ENCODE measurements at places on chromosomes 11 and 22.

- no peak for DNase-seq
Measured at GRCh38 chr11:35992548-35992947, 48.7 kb downstream of the LDLRAD3 start.

GRCh38 chr11:29319210-29319609 is 697.6 kb downstream of the KCNA4 start:
- DNase-seq, result no peak

GRCh38 chr11:72951193-72951592 is 137.0 kb downstream of the ATG16L2 start:
- DNase-seq, result no peak

DNA sequence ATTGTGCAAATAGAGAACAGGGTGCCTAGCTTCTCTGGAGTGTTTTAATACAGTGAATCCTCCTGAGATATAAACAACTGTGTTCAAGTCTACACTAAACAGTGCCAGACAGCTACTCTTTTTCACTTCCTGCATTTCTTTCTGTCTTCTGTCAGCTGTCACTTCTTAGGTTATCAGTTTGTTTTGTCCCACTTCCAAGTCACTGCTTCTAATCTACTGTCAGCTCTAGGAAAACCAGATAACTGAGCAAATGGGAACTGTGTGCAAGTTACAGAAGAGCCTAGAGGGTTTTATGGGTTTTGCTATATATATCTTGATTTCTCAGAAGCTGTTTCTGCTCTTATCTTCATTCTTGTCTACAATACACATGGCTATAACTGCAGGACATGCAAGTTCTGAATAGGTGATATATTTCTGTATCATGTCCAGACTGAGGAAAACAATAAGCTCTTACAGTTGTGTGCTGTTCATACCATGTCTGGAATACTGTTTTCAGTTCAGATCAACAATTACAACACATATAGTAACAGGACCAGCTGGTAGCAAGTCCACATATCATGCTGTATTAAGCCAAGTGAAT is 5.8 kb downstream of the PITPNB start:
- DNase-seq, result no peak

GRCh38 chr11:61682093-61682732 is 2.0 kb downstream of the DAGLA start:
- DNase-seq, result peak; percentile 73

GRCh38 chr11:99316776-99317520 is 296.2 kb downstream of the CNTN5 start:
- DNase-seq, result peak; percentile 42

GRCh38 chr22:49394116-49394785 is 433.4 kb downstream of the BRD1 start:
- DNase-seq, result no peak

DNA sequence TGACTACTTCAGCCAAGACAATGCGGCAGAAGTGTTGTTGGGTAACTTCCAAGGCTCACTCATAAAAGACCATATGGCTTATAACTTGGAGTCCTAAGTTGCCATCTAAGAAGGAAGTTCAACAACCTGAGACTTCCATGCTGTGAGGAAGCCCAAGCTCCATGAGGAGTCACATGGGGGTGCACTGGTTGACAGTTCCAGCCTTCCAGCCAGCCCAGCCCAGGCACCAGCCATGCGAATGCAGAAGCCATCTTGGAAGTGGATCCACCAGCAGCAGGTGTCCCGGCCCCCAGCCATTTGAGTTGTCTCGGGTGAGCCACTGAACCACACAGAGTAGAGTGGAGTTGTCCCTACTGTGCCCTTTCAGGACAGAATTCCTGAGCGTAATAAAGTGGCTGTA is 32.8 kb upstream of the WNT7B start:
- DNase-seq, result peak; percentile 16

GRCh38 chr11:86624366-86624765 is 48.0 kb downstream of the ME3 start:
- DNase-seq, result no peak

GRCh38 chr11:6320411-6321155 is at the start of gene CAVIN3:
CAVIN3 (minus strand) TSS chr11:6320501; CDS start chr11:6320476, 25 bp downstream.
- DNase-seq, result peak; percentile 92

- no peak for DNase-seq
Measured at GRCh38 chr11:4697585-4697984, at the start of gene OR51E2. OR51E2 (minus strand) TSS chr11:4697853; CDS start chr11:4682711, 15,142 bp downstream.

- peak; percentile 34 for DNase-seq
Measured at GRCh38 chr11:44780940-44781631, 54.3 kb downstream of the TSPAN18 start.

GRCh38 chr11:100119176-100119575 is 567.9 kb upstream of the ARHGAP42 start:
- no peak for DNase-seq

- no peak for DNase-seq
Measured at GRCh38 chr11:65482306-65482850, 16.5 kb upstream of the MALAT1 start.

DNA sequence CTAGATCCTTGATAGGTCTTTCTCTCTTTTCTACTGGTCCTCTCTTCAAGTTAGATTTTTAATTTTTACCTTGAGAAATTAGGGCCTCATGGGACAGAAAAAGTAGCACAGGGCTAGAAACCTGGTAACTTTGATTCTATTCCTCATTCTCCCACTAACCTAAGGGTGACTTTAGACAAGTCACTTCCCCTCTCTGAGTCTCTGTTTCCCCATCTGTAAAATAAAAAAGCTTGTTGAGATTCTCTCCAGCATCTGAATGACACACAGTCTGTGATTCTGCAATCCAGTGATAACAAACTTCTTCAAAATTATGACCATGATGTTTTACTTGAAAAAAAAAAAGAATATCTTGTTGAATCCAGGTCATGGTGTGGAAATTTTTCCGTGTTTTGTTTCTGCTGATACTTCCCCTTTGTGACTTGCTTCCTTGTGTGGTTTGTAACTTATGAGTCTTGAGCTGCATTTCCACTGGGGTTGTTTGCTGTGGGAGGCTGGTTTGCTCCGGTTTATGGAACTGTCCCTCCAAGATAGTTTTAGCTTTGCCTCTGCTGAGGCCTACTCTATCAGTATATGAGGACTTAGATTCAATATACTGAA is 9.8 kb upstream of the MPEG1 start:
- DNase-seq, result no peak

- no peak for DNase-seq
Measured at GRCh38 chr11:4190098-4190497, 95.5 kb downstream of the RRM1 start.

DNA sequence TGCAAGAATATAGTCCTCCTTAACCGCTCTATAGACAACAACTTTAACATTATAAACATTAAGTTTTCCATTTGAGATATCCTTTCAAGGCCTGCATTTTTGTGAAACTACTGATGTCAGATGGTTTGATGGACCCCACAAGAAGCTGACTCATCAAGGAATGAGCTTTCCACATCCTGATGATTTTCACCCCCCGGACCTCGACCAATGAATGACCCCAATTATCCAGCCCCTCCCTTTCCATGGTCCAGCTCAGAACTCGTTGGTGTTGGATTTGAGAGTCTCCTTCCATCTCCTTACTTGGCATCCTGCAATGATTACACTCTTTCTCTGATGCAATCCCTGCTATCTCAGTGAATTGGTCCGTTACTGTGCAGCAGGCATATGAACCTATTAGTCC is 31.8 kb upstream of the GUCY1A2 start:
- no peak for DNase-seq

GRCh38 chr11:1256257-1257045 is 33.6 kb downstream of the MUC5B start:
- no peak for DNase-seq

DNA sequence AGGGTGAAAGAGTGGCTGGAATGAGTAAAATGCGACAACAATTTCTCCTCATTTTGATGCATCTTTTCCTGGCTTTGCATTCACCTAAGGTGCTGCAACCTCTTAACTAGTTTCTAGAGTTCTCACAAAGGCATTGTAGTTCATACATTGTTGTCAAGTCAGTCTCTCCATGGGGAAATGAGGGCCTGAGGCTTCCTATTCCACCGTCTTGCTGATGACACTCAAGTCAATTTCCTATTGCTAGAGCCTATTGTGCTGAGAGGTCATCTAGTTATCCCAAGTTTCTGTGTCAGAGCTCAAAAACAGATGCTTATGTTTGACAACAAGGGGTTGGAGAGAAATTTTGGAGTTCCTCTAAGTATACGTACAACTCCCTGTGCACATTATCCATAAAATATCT is 11.6 kb upstream of the MS4A6A start:
- DNase-seq, result no peak

- no peak for DNase-seq
Measured at GRCh38 chr11:2814751-2815150, 70.8 kb downstream of the CDKN1C start.

DNA sequence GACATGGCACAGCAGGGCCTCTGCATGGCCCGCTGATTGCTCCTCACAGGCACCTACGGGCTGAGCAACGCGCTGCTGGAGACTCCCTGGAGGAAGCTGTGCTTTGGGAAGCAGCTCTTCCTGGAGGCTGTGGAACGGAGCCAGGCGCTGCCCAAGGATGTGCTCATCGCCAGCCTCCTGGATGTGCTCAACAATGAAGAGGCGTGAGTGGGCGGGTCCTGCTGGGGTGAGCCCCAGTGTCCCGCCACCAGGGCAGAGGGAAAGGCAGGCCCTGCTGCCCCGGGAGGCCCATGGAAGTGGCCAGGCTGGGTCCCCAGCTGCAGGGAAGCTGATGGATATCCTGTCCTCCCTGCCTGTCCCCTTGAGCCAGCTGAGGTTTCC is 18.6 kb upstream of the DGCR8 start:
- DNase-seq, result no peak

DNA sequence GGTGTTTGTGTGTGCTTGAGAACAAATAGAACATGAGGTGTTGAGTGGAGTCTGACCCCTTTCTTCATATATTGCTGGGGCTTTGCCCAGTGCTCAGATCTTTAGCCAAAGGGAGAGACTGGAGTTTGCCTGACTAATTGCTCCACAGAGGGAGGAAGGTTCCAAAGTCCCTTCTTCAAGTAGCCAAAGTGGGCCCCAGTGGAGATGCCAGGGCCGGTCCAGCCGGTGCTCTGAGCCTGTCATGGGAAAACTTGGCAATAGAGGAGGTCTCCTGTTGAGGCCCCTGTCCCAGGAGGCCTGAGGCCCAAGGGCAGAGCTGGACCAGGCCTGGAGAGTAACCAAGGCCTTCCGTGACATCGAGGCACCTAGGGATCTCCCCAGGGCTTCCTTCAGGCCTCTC is 112.3 kb downstream of the DSCAML1 start:
- DNase-seq, result no peak

DNA sequence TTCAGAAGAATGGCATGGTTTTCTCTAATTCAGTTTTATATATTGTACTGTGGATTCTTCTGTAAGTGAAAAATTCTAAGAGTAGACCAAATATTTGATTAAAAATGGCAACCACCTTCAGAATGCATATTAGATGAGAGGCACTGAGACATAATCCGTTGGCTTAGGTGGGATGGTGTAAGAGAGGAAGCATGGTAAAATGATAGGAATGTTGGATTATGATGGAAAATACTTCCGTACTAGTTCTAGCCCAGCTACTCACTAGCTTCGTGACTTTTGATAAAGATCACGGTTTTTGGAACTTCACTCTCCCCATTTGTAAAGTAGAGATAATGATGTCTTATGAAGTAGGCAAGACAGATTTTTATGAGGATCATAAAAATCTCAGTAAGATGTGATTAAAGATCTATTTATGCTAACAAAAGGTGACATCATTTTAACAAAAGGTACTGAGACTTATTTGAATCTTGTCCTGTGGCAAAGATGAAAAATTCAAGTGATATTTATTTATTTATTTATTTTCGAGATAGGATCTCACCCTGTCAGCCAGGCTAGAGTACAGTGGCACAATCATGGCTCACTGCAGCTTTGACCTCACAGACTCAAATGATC is 37.5 kb downstream of the UVRAG start:
- DNase-seq, result no peak

GRCh38 chr11:126519764-126520734 is 164.6 kb downstream of the ST3GAL4 start:
- DNase-seq, result peak; percentile 73

GRCh38 chr11:107857550-107858216 is 904 bp downstream of the SLC35F2 start:
- no peak for DNase-seq

DNA sequence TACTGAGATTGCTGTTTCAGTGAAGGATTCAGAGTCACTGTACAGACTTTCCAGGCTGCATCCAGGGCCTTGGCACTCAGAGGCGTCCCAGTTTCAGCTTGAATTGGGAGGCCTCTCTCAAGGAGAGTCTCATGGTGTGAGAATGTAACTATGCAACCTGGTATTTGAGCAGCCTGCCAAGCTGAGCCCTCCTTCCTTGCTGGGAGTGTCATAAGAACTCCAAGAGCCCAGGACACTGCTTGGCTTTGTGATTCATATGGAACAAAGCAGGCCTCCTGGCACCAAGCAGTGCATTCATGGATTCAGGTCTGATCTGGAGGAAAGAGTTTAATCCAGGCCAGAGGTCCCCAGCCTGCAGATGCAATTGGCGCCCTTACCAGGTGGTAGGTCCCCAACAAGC is 171.7 kb downstream of the DBX1 start:
- DNase-seq, result peak; percentile 71

GRCh38 chr11:62708793-62709192 is 1.3 kb downstream of the GNG3 start:
- DNase-seq, result peak; percentile 44

GRCh38 chr11:94800414-94800813 is 32.3 kb downstream of the AMOTL1 start:
- peak; percentile 94 for DNase-seq

- peak; percentile 47 for DNase-seq
Measured at GRCh38 chr11:129323896-129324502, 51.6 kb upstream of the BARX2 start.

Measured in femur (tissue), 1 donor.